Vagina (tissue), 2 donors: ENCODE measurements at places on chromosomes 13 and 19.

DNA sequence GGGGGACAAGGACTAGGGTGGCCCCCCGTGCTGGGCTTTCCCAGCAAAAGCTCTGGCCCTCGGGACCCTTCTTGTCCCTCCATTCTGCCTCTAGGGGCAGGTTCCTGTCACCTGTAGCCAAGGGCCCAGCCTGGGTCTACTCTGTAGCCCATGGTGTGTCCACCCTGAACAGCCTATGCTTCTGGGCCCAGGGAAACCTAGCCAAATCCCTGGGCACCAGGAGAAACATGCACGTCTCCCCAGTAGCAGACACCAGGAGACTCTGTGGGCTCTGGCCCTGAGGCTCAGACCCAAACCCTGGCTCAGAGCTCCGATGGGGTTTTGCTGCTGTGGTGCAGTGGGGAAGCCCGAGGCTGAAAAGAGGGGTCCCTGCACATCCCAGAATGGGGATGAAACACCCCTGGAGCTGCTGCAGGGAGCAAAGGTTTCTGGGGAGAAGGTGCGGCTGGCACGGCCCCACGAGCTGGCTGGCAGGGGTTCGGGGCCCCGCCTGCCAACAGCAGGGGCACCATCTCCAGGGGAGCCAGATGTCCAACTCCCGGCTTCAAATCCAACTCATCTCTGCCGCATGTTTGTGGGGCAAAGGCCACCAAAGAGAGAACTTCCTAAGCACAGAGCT is 18.2 kb downstream of the CEBPG start:
- DNase-seq: no peak
- no peaks in the 10 kb centered on the region for H3K36me3 ChIP-seq
- no peaks in the 10 kb centered on the region for H3K27me3 ChIP-seq

- H3K27ac ChIP-seq: no peak overlapping the region
- H3K4me3 ChIP-seq: no peak overlapping the region
- no peaks in the 10 kb centered on the region for H3K27me3 ChIP-seq
- DNase-seq: no peak
These were observed 84.1 kb upstream of the FNDC3A start for GRCh38 chr13:48891586-48891985.

- H3K27ac ChIP-seq: peak within 1 kb of the TSS; percentile 90
- H3K4me1 ChIP-seq: peaks cover 9% of the 10 kb centered on the region
- H3K36me3 ChIP-seq: peaks cover 19% of the 10 kb centered on the region
- H3K27me3 ChIP-seq: no peaks in the 10 kb centered on the region
- DNase-seq: no peak
- peak within 1 kb of the TSS; percentile 72 for H3K4me3 ChIP-seq
These were observed at the start of gene ZNF562 for GRCh38 chr19:9674663-9675357. Gene ZNF562 (minus strand): TSS chr19:9675100. CDS start chr19:9660744, 14,356 bp downstream.

DNA sequence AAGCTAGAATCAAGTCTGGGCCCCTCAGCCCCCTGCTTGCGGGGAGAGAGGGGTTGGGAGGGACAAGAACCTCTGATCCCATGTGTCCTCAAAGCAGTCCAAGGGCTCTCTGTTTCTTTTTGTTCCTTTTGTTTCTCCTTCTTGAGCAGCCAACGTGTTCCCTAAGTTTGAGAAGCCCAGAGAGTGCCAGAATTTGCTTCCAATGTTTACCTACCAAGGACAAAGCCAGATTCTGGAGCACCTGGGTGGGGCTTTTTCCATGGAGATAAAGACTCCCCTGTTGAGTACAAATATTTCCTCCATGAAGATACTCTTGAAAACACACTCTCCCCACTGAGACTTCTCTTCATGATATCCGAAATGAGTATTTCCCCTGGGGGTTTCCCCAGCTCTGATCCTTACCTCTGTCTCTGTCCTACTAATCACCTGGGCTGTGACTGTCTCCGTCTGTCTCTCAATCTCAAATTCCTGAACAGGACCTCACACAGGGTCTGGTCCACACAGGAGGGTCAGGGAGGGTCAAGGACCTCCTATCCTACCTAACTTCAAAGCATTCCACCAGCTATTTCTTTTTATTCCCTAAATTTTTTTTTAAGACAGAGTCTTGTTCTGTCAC is 27.4 kb downstream of the CD177 start:
- no peak for DNase-seq
- H3K27ac ChIP-seq: no peak overlapping the region
- H3K4me1 ChIP-seq: peaks cover 6% of the 10 kb centered on the region
- H3K27me3 ChIP-seq: no peaks in the 10 kb centered on the region
- no peaks in the 10 kb centered on the region for H3K36me3 ChIP-seq

DNA sequence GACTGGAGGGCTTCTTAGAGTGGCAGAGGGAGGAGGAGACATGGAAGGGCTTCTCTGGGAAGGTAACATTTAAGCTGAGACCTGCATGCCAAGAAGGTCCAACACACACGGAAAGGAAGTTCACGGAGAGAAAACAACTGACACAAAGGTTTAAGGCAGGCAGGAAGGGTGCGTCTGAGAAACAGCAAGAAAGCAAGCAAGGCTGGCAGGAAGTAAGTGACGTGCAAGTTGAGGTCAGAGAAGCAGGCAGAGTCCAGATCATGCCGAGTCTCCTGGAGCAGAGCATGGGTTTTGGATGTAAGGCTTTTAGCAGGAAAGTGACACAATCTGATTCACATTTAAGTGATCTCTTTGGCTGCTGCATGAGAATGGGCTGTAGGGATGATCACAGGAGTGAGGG is 60.5 kb downstream of the ATP7B start:
- no peak overlapping the region for H3K4me3 ChIP-seq
- no peak overlapping the region for H3K27ac ChIP-seq
- no peaks in the 10 kb centered on the region for H3K36me3 ChIP-seq
- DNase-seq: no peak

DNA sequence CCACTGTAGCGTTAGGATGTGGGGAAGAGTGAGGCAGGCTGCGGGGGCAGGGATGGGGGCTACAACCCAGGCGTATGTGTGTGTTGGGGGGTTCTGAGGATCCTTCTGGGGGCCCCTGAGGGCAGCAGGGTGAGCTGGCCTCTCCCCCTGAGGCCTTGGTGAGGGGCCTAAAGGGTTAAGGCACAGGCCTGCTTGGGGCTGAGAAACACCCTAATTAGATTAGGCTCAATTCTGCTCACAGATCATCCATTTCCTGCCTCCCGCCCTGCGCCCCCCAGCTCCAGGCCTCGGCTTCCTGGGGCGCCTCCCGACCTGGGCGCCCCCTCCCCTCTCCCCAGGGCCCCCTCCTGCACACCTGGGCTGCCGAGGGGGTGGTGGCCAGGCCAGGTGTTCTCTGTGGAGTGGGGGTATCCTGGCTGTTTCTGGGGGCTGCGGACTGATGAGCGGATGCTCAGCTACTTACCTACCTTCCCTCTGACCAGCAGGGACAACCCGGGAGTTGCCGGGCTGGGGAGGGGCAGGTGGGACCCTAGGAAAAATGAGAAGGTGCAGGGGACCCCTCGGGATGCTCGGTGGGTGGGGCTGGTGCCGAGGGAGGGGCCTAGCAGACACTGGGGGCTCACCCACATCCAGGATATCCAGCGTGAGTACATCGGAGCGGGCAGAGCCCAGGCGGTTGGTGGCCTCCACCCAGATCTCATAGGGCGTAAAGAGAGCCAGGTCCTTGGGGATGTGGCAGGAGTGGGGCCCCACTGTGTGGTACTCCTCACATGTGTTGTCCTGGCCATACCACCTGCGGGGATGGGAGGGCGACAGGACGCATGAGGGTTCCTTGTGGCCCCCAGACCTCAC is 8.6 kb downstream of the CRLF1 start:
- peaks cover 19% of the 10 kb centered on the region for H3K4me1 ChIP-seq
- no peaks in the 10 kb centered on the region for H3K36me3 ChIP-seq
- no peak for DNase-seq
- no peak overlapping the region for H3K4me3 ChIP-seq
- no peaks in the 10 kb centered on the region for H3K27me3 ChIP-seq
- no peak overlapping the region for H3K27ac ChIP-seq

DNA sequence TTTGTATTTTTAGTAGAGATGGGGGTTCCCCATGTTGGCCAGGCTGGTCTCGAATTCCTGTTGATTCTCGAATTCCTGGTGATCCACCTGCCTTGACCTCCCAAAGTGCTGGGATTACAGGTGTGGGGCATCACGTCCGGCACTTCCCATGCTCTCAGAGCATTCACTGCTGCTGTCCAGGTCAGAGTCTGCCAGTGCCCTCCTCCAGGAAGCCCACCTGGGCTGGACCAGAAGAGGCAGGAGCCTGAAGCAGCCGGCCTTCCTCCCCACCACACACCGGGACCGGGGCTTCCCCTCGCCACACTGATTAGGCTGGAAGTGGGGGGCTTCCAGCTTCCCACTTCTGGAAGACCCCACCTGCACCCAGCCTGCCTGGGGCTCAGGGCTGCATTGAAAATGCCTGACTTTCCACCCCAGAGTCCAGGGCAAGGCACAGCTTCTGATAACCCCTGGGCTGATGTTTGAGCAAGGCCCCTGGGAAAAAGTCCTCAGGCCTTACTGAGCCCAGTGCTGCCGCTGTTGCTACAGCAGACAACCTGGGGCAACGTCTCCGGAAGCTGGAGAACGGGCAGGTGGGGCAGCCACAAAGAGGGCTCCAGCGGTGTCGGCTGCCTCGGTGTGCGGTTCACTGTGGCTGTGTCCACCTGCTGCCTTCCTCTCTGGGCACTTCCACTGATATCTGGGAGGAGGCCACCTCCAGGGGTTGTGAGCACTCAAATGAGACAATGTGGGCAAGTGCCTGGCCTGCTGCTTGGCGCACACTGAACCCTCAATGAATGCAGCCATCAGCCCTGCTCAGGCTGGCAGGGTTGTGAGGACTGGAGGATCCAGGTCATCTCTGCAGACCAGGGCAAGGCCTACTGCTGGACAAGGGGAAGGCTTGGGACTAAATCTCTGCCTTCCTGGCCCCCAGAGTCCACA is 22.6 kb downstream of the CEBPA start:
- H3K4me1 ChIP-seq: peaks cover 28% of the 10 kb centered on the region
- no peak for DNase-seq
- no peak overlapping the region for H3K4me3 ChIP-seq
- H3K27ac ChIP-seq: no peak overlapping the region
- no peaks in the 10 kb centered on the region for H3K36me3 ChIP-seq

- DNase-seq: no peak
- no peak overlapping the region for H3K4me3 ChIP-seq
- peaks cover 6% of the 10 kb centered on the region for H3K27me3 ChIP-seq
- H3K36me3 ChIP-seq: no peaks in the 10 kb centered on the region
These were observed 1.8 kb upstream of the CCNA1 start for GRCh38 chr13:36430247-36431203.
